ENCODE measurements at places on chromosomes 1 and 21.

- no peak for DNase-seq
Observed at GRCh38 chr1:166122873-166123466, 43.8 kb downstream of the FAM78B start.

DNA sequence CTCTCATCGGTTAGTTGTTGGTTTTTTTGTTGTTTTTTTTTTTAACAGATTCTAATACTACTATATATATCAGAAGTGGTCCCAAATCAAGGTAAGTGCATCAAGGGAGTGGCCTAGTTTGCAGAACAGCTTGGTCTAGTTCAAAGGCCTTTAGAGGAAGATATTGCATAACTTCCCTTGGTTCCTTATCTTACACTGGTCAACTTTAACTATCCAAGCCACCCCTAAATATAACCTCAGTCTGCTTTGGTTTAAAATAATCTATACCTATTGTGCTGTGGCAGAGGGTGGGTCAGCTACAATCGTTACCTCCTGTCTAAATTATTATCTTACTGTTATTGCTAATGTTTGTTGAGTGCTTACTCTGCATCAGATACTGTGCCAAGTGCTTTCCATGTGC, 6.9 kb downstream of the S100A12 start:
- no peak for DNase-seq

- DNase-seq = no peak
Observed at GRCh38 chr1:47738560-47739182, 258.5 kb downstream of the TRABD2B start.

DNA sequence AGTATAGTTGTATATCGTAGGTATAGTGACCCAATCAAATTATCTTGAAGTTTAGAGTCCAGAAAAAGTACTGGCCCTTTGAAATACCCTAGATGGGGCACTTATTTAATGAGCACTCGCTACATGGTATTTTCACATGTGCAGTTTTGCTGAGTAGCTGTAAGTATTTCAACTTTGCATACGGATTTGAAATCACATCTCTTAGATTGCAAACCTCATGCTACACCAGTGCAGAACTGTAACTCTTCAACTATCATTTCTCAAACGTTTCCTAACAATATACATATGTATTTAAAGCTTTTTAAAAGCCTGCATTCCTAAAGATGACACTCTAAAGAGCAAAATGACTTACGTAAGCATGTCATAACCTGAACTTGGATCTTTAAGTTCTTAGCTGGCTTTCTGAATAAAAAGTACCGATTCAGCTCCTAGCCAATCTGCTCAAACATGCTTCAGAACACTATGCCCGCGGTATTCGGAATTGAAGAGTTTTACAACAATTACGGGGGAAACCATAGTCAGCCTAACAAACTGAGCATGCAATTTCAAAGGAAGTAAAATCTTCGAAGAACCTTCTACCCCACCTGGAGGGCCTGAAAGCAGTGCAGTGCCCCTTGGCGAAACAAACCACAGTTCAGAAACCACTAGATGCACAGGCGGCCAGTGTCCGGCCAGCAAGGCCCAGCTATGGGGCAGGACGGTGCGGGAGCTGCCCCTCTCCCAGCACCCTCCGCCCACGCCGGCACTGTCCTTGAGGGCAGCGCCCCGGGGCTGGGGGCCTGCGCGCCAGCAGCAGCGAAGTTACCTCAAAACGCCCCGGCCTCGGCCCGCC, 863 bp downstream of the FH start:
- no peak for DNase-seq

- no peak for DNase-seq
Observed at GRCh38 chr1:233561708-233562426, 52.0 kb upstream of the KCNK1 start.

DNA sequence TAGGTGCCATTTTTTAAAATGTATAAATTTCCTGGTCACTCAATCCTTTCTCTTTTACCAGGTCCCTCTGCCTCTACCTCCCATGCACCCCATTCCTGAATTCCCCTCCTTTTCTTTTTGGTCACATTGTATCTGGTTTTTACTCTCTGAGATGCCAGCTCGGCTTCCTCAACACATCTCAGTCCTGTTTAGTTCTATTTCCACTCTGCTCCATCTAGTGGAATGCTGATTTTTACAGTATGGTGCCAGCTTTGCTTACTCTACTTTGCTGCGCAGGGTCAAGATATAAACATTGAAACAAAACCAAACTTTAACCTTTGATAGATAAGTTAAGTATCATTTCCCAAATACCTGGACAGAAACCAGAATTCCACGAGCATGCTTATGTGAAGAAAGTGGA, 96.0 kb downstream of the ESRRG start:
- no peak for DNase-seq

- DNase-seq = no peak
Observed at GRCh38 chr1:22790232-22791008, 79.8 kb downstream of the EPHB2 start.

- DNase-seq = no peak
Observed at GRCh38 chr1:10816743-10817369, 20.4 kb upstream of the CASZ1 start.

DNA sequence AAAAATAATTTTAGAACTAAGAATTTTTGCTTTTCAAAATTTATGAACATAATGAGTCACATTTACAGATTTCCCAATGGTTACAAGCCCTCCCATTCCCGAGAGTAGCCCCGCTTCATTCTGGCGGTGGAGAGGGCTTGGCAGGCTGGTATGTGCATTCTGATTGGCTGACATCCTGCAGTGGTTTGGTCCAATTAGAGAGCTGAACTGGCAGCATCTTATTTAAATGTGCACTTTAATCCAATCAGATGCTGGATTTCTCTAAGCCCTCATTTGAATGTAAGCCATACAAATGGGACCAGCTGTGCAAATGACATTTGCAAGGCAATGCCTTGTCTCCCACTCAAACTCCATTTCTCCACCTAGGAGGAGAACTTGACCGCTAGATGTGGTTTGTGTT, 18.0 kb upstream of the TRIM17 start:
- no peak for DNase-seq

DNA sequence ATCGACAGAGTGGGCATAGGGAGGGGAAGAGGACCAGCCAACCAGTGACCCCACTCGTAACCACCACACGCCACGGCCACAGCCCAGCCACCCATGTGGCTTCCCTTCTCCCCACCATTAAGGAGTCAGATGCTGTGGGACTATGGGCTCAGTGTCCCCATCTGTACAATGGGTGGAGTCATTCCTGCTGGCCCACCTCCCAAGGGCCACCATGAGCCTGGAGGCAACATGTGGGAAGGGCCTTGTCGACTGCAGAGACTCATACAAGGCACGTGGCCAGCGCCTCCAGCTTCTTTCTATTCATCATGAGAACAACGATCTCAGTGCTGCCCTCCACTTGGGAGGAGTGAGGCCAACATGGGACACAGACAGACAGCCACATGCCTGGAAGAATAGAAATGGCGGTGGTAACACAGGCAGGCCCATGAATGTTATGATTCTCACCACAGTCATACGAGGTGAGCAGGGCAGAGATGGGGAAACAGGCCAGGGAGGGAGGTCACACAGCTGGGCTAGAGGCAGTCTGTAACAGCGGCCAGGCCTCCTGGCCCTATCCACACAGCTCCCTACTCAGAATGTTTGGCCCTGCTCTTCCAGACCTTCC, 16.1 kb downstream of the LRP8 start:
- no peak for DNase-seq

- DNase-seq = no peak
Observed at GRCh38 chr1:51515312-51515960, 3.6 kb downstream of the EPS15 start.

DNA sequence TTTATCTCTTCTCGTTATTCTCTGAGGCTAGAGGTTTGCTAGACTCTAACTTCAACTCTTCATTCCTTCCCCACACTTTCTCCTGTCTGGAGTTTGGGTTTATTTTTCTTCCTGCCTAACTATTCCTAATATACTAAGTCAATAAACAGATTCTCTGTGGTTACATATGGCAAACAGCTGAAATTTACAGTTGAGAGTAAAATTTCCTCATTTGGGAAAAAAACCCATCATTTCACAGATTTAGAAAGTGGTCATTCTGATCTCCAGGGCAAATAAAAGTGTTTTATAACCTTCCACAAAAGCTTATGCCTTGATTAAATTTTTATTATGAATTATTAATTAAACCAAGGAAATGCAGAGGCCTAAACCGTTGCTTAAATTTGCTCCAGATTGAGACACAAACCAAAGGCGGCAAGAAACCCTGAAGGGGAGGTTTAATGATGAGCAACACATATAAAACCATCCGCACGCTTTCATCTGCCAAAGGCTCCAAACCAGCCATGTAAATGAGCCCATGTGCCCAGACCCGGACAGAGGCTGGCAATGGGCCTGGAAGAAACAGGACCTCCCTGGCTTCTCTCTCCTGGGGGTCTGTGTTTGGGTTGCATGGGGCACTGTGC, 201.7 kb upstream of the LMO4 start:
- DNase-seq = no peak

DNA sequence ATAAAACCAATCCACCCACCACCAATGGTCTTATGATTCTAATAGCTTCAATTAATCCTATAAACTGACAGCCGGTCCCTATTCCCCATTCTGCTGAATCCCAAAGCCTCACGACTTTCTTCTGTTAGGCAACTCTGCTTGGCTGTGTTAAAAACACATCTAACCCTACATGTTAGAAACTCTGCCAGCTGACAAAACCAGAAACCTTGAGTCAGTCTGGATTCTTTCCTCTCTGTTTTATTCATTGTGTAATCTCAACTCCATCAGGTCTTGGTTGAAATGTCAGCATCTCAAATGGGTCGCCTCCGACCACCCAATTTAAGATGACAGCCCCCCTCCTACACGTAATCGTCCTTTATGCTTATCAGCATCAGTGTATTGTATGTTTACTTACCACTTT, 312.1 kb downstream of the DISC1 start:
- DNase-seq = no peak

DNA sequence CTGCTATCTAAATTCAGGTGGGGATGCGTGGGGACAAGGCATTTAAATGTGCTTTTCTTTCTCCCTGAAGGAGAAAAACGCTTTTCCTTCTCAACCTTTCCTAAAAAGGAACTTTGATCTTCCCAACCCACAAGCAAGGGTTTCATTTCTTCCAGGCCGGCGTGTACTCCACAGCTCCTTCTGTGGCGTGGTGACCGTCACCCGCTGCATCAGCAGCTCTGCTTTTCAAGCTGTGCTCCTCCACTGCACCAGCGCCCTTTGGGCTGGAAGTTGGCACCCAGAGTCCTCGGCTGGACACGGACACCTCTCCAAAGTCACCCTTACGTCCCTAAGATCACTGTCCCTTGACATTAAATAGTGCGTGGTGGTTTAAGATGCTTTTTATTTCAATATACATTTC, 54.3 kb downstream of the PEX14 start:
- no peak for DNase-seq

DNA sequence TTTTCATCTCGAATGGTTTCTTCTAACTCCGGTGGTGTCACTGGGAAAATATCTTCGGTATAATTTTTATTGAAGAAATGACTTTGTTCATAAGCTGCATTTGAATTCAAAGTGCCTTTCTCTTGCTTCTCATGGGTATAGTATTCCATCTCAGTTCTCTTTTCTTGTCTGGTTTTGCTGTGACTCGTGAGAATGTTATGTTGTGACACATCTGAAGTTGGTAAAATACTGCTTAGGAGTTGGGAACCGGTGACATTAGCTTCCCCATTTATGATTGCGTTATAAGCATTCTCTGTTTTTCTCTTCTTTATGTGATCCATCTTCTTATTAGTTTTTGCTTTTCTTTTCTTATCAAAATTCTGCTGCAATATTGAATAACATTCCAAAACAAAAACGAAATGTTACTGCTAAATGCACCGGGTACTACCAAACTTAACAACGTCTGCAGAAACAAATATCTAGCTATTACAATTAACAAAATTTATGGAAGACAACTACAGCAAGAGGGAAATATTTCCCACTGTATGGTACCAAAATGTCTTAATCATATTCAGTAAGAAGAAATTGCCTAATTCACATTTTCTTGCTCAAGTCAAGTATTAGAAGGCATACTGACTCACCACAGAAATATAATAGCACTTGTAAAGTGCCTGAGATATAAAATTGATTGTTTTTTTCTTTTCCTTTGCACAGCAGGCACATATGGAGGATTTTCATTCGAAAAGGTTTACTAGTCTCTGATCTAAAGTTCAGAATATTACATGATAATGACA, 15.5 kb downstream of the LRIF1 start:
- DNase-seq = no peak

- DNase-seq = no peak
Observed at GRCh38 chr1:105122041-105122440, 1372.3 kb downstream of the AMY1C start.

DNA sequence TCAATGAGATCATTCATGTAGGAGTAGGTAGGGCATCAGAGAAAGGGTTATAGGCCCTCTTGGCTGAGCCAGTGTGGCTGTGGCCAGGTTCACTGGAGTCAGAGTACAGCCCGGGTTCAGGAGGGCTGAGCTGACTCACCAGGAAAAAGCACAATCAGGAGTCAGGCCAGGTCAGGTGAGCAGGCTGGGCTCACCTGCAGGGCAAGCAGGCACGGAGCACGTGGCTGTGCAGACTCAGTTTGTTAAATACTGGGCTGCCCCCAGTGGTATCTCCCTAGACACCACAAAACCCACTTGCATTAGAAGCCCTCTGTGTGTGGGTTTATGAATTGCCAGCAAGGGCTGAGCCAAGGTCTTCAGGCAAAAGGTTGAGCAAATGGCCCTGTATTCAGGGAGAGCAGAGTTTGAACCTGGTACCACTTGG, 122.1 kb upstream of the SERBP1 start:
- DNase-seq = no peak

DNA sequence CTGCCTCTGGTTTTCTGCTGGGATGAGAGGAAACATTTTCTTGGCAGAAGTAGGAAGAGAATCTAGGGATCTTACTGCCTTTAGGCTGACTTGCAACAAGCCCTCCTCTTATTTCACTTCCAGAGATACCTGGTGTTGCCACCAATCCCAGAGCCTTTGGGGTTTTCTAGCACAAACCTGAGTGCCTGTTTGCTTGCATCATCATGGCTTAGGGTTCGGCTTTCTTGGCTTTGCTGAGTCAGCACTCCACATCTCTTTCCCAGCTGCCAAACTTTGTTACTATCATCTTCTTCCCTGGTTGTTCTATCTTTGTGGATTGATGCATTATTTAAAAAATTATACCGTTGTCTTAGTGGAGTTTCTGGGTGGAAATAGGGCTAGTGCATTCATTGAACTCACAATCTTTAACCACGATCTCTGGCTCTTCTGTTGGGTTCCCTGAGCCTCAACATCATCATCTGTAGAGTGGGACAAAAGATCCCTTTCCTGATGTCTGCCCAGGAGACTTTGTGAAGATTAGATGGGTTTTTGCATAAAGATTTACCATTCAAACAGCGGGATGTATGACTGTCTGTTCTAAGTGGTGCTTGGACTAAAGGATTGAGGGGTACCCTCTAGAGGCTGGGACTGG, 76.6 kb upstream of the SELENON start:
- no peak for DNase-seq

Data from GM12892 (cell line).